ENCODE measurements at places on chromosomes 12 and 14.

DNA sequence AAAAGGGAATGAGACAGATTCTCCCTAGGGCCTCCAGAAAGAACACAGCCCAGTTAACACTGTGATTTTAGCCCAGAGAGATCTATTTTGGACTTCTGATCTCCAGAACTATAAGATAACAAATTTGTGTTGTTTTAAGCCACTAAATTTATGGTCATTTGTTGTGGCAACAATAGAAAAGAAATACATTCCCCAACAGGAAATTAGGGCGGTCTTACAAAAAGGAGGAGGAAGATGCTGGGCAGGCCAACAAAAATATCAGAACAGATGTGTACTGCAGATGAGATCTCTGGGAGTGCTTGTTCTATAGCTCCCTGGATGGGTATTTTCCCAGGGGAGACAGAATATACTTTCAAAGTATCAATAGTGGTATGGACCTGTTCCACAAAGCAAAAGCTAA lies 32.0 kb upstream of the SOCS2 start:
- DNase-seq = no peak

- DNase-seq = no peak
Observed at GRCh38 chr12:52632656-52633055, 14.3 kb upstream of the KRT73 start.

DNA sequence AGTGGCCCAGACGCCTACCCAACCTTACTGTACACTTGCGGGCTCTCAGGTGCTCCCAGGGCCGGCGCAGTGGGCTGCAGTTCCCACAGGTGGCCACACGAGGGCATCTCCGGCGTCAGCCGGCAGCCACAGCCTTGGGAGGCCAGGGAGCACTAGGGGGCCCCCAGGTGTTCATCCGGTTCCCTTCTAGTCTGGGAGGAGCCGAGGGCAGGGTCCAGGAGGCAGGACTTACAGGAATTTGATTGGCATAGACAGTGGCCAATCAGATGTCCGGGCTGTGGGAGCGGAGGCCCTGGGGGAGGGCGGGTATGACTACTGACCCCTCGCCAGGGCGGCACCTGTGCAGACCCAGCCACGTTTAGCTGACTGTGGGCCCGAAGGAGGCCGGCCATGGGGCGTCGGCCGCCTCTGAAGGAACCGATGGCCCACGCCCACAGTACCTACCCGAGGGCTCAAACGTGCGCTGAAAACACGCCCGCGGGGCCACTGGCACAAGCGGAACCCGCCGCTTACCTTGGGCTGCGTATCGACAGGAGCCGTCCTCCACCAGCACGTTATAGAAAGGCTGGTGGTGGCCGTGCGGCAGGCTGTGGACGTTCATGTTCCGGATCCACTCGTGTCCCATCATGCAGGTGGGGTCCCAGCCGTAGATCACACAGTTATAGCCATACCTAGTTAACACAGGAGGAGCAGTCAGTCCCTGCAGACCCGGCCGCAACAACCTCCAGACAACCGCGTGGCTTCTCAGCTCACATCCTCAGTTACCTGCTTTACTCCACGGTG lies 34.8 kb downstream of the FBXO21 start:
- peak; percentile 70 for DNase-seq

GRCh38 chr12:67885375-67886169 lies 103.7 kb upstream of the IFNG-AS1 start:
- DNase-seq = no peak

GRCh38 chr12:101648195-101648594 lies 49.2 kb upstream of the CHPT1 start:
- no peak for DNase-seq

DNA sequence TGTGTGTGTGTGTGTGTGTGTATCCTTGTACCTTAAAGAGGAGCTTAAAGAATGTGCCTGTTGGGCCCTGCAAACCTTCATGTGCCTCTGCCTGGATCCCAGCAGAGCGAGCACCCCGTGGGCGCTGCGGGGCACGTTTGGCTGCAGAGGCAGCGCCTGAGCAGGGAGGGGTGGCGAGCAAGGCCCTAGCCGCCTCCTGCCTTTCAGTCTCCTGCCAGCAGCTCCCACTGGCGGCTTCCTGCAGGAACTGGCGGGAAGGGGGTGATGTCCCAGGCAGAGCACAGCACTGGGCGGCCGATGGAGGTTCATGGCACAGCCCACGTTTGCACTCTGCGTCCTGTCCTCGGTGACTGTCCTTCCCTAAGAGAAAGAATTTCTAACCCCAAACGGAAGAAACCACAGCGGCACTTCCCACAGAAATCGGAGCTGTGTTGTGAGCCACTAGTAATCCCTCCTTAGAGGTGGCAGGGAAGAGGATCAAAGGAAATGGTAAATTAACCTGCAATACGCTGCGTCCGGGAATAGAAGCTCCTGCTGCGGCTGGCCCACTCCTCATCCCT lies 19.8 kb downstream of the ZBTB42 start:
- DNase-seq = no peak

DNA sequence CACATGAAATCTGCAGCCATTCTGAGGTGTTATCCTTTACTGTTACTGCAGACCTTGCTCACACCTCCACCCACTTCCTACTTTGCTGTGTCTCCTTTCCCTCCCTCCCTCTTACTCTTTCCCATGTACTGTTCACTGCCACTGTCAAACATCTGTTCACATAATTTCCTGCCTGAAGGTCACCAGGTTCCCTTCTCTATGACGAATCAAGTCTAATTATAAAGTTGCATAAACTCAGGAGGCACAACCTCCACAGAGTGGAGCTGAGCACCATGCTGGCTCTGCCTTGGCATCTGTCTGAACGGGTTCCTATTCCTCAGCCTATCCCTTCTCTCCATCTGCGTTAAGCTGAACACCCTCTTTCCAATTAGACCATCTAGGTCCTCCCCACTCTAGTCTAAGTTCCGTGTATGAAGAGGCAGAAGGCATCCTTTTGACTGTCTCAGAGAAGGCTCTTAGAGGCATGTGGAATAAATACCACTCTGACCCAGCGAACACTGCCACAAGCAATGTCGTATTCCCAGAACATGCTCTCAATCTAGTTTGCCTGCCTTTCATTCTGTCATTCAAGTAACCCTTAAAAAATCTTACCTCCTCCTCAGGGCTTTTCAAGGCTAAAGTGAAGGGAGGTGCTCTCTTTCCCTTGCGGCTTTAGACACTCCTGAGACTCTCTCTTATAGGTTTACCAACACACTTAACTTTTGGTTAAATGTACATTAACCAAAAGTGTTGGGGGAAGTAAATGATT lies 48.7 kb downstream of the ACADS start:
- DNase-seq = no peak

DNA sequence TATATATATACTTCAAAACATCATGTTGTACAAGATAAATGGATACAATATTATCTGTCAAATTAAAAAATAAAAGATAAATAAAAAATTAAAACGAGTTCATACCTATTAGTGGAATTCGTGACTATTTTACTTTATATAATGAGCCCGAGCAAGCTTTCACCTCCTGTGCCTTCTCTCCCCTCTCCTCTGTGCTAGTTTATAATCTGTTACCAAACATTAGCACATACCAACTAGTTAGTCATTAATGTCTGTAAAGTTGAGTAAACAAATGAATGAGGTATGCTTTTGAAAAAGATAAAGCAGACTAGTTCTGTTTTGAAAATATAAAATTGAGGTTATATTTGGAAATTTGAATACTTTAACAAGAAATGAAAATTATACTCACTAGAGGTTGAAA lies 84.0 kb downstream of the LRRC9 start:
- DNase-seq = no peak

GRCh38 chr12:47184813-47185212 lies 105.1 kb upstream of the AMIGO2 start:
- no peak for DNase-seq

GRCh38 chr12:43095669-43096280 lies 456.2 kb downstream of the ADAMTS20 start:
- DNase-seq = no peak

DNA sequence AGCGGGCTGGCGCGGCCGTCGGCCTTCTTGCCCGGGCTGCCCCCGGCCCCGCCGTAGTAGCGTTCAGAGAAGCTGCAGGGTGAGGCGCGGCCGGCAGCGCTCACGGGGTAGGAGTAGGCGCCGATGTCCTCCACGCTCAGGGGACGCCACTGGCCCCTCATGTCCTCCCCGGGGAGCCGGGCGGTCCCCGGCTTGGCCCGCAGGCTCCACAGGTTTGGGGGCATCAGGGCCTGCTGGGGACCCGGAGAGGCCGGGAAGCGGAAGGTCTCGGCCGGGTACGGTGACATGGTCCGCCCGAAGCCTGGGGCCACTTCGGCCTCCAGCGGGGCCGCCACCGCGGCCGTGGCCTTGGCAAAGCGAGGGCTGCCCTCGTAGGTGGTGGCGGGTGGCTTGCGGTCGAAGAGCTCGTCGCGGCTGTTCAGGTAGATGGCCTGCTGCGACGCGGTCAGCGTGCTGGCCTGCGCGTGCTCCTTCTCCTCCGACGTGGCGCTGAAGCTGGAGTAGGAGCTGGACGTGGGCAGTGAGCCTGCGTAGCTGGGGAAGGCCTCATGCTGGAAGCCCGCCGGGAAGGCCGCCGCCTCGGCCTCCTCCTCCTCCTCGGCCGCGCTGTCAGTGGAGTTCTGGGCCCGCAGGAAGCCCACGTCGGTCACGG lies 48.7 kb downstream of the BEGAIN start:
- peak; percentile 13 for DNase-seq

GRCh38 chr14:22387776-22388241 lies 201.2 kb downstream of the DAD1 start:
- no peak for DNase-seq

- DNase-seq = no peak
Observed at GRCh38 chr12:1531153-1531653, 63.2 kb downstream of the FBXL14 start.

- DNase-seq = peak; percentile 36
Observed at GRCh38 chr12:27969624-27970400, 2.7 kb downstream of the PTHLH start.

GRCh38 chr12:24608637-24609285 lies 340.1 kb downstream of the BCAT1 start:
- DNase-seq = no peak

DNA sequence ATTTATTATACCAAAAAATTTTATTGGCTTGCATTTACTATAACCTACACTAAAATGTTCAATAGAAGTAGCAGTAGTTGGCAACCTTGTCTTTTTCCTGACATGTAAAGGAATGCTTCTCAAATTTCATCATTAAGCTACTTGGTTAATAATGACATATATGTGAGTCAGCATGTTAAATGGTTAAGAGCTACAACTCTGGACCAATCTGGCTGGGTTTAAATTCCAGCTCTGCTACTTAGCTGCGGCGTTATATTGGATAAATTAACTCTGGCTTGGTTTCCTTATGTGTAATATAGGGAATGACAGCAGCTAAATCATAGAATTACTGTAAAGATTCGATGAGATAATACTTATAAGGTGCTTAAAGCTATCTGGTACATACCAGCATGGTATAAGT lies 53.7 kb upstream of the OTOGL start:
- DNase-seq = no peak

- DNase-seq = no peak
Observed at GRCh38 chr12:40093512-40093911, 12.4 kb downstream of the SLC2A13 start.

- no peak for DNase-seq
Observed at GRCh38 chr12:21910657-21911056, 30.6 kb downstream of the ABCC9 start.

- no peak for DNase-seq
Observed at GRCh38 chr14:69671365-69672030, 60.1 kb downstream of the SUSD6 start.

DNA sequence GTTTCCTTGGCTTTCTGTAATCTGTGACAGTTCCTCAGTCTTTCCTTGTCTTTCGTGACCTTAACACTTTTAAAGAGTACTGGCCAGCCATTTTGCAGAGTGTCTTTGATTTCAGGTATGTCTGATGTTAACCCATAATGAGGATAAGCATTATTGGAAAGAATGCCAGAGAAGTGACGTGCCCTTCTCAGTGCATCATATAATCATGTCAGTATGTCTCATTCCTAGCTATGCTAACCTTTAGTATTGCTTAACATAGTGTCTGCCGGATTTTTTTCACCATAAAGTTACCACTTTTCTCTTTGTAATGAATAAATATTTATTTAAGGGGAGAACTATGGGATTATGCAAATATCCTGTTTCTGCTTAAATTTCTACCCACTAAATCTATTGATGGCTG lies 28.5 kb downstream of the RERG start:
- DNase-seq = no peak

DNA sequence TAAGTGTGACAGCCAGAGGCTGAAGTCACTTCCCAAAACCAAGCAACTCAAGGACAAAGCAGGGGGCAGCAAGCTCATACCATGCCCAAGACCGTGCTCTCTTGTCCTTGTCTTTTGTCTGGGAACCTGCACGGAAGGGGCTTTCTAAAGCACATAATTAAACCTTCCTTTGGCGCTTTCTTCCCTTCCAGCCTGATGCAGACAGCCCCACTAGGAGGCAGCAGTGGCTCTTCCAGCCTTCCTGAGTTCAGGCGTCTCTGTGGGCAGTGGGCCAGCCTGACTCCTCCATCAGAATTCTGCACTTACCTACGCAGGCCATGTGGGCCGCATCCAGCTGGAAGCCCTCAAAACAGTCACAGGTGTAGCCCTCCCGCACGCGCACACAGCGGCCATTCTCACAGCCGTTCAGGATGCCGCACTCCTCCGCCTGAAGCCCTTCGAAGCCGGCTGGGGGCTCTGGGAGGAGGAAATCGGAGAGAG lies 7.6 kb downstream of the ISCA2 start:
- DNase-seq = no peak

GRCh38 chr14:32654106-32654505 lies 284.6 kb upstream of the NPAS3 start:
- no peak for DNase-seq

- DNase-seq = no peak
Observed at GRCh38 chr14:103353362-103353761, 19.3 kb downstream of the EIF5 start.

- no peak for DNase-seq
Observed at GRCh38 chr12:100724071-100724470, 70.5 kb upstream of the ANO4 start.

DNA sequence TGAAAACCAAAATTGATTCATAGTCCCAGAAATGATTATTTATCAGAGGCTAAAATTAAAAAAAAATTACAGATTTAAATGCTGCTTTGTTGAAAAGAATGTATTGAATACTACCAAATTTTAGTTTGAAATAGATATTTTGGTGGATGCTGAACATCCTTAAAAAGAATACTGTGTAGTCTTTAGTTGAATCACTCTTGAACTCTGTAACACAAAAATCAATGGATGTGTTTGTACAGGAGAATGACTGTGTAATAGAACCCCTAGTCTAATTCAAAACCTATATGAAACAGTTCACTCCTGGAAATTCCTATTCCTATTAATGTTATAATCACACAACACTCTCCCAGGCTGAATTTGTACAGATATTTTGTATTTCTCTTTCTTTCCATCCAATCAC lies 1.5 kb upstream of the TSPAN8 start:
- DNase-seq = no peak
